H9 (cell line): ENCODE measurements at places on chromosomes 5 and 9. TPM values are rescaled to one million over a fixed set of nuclear protein-coding genes. Genes with fewer than 3 reads are reported as not detected.

PLPP1 gene
- 80.7 and 85.9 TPM in 2 replicates for total RNA-seq

TAS2R1 gene
- not detected in 2 replicates for total RNA-seq

ORM2 gene
- total RNA-seq, result 1.2 and 1.4 TPM in 2 replicates

DNA sequence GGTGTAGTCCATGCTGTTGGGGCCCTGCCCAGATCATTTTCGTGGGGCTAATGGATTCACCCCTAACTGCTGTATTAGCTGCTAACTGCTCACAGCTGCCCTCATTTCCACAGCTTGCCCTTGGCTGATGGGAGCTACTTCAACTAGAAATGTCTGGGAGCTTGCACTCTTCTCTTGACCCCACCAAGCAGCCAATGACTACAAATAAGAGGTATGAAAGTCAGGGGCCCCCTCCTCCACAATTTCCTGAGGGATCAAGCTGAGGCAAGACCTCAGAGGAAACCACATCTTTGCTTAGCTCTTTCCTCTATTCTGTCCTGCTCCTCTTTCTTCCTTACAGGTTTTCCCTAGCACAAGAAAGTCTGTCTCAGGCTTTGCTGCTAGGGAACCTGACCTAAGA is 397.5 kb downstream of the MLLT3 start:
- H3K4me1 ChIP-seq, result no peaks in the 10 kb centered on the region
- H3K4me3 ChIP-seq, result no peak overlapping the region
- H3K27me3 ChIP-seq, result no peaks in the 10 kb centered on the region
- no peaks in the 10 kb centered on the region for H3K36me3 ChIP-seq

DNA sequence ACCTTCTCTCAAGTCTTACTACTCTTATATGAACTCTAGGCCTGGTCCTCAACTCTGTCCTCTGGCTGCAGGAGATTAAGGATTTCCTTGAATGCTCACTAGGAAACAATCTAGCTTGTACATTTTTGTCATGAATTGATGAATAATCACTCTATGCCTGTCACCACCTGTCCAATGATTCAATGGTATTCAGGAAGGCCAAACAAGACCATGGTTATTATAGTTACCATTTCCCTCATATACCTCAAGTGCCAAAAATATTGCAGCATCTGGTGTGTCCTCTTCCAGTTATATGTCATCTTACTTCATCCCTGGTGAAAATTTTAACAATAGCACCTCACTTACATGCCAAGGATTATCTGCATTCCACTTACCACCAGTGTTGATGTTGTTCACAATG is 179.0 kb upstream of the MOCS2 start:
- no peaks in the 10 kb centered on the region for H3K27me3 ChIP-seq
- H3K4me1 ChIP-seq, result no peaks in the 10 kb centered on the region
- no peak overlapping the region for H3K4me3 ChIP-seq
- no peak overlapping the region for H3K27ac ChIP-seq
- peaks cover 19% of the 10 kb centered on the region for H3K36me3 ChIP-seq

- H3K36me3 ChIP-seq, result peaks cover 27% of the 10 kb centered on the region
- H3K27ac ChIP-seq, result peak overlapping the region; percentile 76
Measured at GRCh38 chr5:34684281-34684979, 28.3 kb downstream of the RAI14 start.

GRCh38 chr9:137970686-137971476 is 93.3 kb downstream of the CACNA1B start:
- H3K27me3 ChIP-seq, result no peaks in the 10 kb centered on the region
- H3K27ac ChIP-seq, result no peak overlapping the region
- peaks cover 5% of the 10 kb centered on the region; the same call in 1 of the 2 replicates for H3K36me3 ChIP-seq
- H3K4me1 ChIP-seq, result no peaks in the 10 kb centered on the region
- no peak overlapping the region for H3K4me3 ChIP-seq
- no peak for DNase-seq

DNA sequence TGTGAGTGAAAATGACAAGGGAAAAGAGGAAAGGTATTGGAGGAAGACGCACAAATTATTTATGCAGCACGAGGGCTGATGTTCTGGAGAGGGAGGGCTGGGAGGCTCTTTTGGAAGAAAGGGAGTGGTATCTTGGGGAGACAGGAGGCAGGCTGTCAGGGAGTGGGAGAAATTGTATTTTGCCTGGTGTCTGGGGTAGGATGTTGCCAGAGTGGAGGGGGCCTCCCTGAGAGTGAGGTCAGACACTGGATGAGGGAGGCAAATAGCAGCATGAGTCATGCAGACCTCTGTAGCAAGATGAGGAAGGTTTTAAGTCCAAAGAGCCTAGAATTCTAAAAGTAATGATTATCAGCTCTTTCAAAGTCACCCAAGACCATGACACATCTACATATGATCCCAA is 158.0 kb downstream of the DMRT2 start:
- H3K4me3 ChIP-seq, result no peak overlapping the region
- H3K27me3 ChIP-seq, result no peaks in the 10 kb centered on the region
- no peak overlapping the region for H3K27ac ChIP-seq
- no peak for DNase-seq
- no peaks in the 10 kb centered on the region for H3K4me1 ChIP-seq

DNA sequence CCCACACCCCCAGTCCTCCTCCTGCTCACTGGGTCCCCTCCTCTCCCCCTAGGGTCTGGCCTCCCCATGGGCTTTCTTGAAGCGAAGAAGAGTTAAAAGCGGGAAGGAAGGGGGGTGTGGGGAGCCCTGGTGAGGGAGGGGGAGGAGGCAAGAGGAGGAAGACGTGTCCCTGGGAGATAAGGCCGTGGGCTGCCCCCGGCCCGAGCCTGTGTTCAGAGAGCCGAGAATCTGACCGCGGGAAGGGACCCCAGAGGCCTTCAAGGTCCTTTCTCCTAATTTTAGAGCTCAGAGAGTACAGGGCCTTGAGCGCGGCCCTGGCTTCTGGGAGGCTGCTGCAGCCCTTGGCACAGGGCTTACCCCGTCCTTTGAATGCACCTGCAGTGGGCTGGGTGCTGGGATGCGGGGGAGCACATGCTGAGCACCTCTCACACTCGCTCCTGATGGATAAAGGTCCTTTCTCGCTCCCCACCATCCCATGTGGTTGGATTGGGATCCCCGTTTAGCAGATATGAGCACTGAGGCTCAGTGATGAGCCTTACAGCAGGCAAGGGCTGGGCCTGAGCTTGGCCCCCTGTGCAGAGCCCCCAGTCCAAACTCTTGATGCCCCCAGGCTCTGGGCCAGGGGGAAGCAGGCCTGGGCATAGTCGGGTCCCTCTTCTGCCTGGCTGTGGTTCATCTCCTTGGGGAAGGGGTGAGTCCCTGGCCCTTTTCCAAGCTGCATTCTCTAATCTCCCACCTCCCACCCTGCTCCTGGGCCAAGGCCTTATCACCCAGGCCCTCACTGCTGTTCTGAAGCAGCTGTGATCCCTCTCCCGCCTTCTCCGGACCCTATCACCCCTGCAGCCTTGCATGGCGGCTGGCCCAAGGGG is 5.9 kb downstream of the GFI1B start:
- H3K27ac ChIP-seq, result no peak overlapping the region
- no peaks in the 10 kb centered on the region for H3K4me1 ChIP-seq
- no peaks in the 10 kb centered on the region for H3K36me3 ChIP-seq
- H3K27me3 ChIP-seq, result no peaks in the 10 kb centered on the region; the same call in 1 of the 2 replicates
- no peak for DNase-seq
- no peak overlapping the region for H3K4me3 ChIP-seq

- no peak overlapping the region for H3K4me3 ChIP-seq
- peak; percentile 73 for DNase-seq
- H3K36me3 ChIP-seq, result no peaks in the 10 kb centered on the region
- H3K27ac ChIP-seq, result no peak overlapping the region
Measured at GRCh38 chr5:180201051-180201987, 7.7 kb downstream of the RASGEF1C start.

DNA sequence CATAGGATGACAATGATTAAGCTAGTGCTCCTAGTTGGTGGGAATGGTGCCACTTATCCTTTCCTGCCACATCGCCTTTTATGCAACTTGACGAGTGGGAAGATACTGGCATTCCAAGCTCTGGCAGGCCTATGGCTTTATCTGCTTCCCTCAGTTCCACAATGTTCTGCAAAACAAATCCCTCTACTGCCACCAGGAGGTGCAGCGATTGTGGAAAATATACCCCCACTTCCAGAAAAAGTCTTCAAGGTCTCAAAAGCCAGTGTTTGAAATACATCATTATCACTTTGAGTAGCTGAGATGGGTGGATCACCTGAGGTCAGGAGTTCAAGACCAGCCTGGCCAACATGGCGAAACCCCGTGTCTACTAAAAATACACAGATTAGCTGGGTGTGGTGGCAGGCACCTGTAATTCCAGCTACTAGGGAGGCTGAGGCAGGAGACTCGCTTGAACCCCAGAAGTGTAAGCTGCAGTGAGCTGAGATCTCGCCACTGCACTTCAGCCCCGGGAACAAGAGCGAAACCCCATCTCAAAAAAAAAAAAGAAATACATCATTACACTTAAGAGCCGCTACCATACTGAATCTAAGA is 3.4 kb downstream of the CLINT1 start:
- H3K27ac ChIP-seq, result no peak overlapping the region
- no peaks in the 10 kb centered on the region; the same call in 1 of the 2 replicates for H3K27me3 ChIP-seq
- H3K4me1 ChIP-seq, result no peaks in the 10 kb centered on the region; the same call in 1 of the 2 replicates
- DNase-seq, result peak; percentile 73

- no peak overlapping the region for H3K27ac ChIP-seq
- no peaks in the 10 kb centered on the region for H3K27me3 ChIP-seq
- H3K4me1 ChIP-seq, result no peaks in the 10 kb centered on the region; the same call in 1 of the 2 replicates
- no peak for DNase-seq
- H3K36me3 ChIP-seq, result peaks cover 3% of the 10 kb centered on the region; the same call in 2 of the 3 replicates
Measured at GRCh38 chr5:151150471-151151262, 6.9 kb downstream of the ANXA6 start.

- peaks cover 42% of the 10 kb centered on the region for H3K36me3 ChIP-seq
- no peak overlapping the region for H3K27ac ChIP-seq
- no peaks in the 10 kb centered on the region for H3K4me1 ChIP-seq
- no peak overlapping the region for H3K4me3 ChIP-seq
- no peak for DNase-seq
- H3K27me3 ChIP-seq, result no peaks in the 10 kb centered on the region
Measured at GRCh38 chr5:83540783-83541182, 69.2 kb downstream of the VCAN start.

DNA sequence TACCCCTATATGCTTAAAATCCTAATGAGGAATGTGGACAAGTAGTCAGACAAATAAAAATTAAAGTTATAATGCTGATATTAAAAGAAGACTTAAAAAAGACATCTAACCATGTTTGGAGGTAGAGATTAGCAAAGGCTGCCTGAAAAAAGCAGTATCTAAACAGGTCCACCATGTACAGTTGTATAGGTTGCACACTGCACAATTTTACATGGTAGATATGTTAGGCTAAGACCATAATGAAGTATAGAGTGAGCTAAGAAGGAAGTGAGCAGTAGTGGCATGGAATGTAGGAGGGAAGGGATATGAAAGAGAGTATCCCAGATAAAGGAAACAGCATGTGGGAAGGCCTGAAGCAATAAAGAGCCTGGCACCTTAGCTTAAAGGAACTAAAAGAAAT is 51.1 kb downstream of the MAMDC2 start:
- 0 out of 2 replicates have a peak, but pooled peaks cover 2% of the 10 kb centered on the region for H3K4me1 ChIP-seq
- no peaks in the 10 kb centered on the region for H3K36me3 ChIP-seq
- no peaks in the 10 kb centered on the region for H3K27me3 ChIP-seq
- no peak overlapping the region for H3K27ac ChIP-seq
- DNase-seq, result no peak

DNA sequence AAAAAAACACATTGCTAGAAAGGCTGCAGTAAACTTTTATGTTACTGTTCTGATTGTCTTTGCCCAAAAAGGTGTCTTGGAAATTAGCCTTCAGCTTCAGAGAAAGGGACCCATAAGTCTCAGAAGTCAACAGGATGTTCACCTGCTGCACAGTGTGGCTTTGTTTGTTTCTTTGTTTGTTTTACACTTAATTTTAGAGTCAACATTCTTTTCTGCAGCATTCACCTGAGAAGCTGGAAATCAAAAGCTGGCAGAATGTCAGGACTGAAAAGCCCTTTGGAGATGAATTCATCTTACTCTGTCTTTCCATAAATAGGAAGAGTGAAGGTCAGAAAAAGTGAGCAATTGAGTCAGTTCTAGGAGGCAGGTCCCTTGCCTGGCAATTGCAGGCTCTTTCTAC is 170.0 kb downstream of the PAPPA start:
- DNase-seq, result no peak
- H3K4me1 ChIP-seq, result peaks cover 5% of the 10 kb centered on the region

DNA sequence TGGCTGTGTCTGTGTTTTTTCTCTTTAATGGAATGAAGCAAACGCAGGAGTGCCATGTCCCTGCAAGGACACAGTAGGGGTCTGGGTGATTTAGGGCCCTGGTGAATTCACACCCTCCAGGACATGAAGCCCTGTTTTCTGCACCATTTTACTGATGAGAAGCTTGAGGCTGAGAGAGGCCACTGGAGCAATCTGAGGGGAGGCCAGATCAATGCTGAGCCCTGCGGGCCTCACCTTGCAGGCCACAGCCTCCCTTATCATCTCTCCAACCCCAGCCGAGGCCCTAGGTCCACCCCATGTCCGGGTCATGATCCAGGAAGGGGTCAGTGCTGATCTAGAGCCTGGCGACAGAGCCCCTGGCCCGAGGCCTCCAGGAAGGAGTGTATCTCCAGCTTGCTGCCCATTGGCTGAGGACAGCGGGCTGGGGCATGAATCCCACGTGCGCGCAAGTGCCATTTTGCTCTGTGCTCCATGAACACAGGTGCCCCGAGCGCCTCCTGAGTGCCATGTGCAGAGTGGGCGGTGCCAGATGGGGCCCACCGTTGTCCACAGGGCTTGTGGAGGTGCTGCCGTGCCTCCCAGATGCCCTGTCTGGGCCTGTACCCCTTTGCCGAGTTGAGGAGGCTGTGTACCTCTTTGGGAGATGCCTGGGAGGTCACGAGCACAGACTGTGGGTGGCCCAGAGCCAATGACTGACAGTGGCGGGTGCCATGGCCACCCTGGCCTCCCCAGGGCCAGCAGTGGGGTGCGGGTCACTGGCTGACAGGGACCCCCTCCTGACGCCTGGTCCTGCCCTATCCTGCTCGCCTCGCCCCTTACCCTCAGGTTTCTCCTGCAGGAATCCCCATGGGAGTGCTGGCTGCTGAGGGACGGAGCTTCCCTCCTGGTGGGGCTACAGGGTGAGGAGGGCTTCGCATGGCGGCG is 32.3 kb upstream of the LPCAT1 start:
- no peak overlapping the region for H3K27ac ChIP-seq
- no peaks in the 10 kb centered on the region for H3K4me1 ChIP-seq
- DNase-seq, result no peak
- H3K4me3 ChIP-seq, result no peak overlapping the region

DNA sequence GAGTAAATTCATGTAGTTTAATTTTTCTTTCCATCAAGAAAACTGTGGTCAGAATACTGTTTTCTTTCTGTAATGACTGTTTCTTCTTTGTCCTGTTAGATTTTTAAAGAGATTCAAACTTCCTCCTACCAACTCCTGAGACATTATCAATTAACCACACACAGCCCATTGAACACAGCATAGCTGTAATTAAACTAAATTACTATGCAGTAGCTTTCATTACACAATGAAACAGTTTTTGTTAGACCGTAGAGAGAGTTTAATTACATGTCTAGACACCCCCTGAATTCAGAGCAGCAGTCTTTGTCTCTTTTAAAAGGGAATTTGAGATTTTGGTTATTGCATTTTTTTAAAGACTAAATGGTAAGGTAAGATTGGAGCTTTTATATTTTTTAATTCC is 77.5 kb downstream of the STARD4 start:
- no peaks in the 10 kb centered on the region for H3K27me3 ChIP-seq
- no peak overlapping the region for H3K4me3 ChIP-seq
- no peaks in the 10 kb centered on the region for H3K4me1 ChIP-seq
- no peak overlapping the region for H3K27ac ChIP-seq
- no peak for DNase-seq
